OCI-LY7 (cell line): ENCODE measurements at places on chromosomes 5 and 9.

- no peak for DNase-seq
Observed at GRCh38 chr9:16571127-16571802, 299.2 kb downstream of the BNC2 start.

DNA sequence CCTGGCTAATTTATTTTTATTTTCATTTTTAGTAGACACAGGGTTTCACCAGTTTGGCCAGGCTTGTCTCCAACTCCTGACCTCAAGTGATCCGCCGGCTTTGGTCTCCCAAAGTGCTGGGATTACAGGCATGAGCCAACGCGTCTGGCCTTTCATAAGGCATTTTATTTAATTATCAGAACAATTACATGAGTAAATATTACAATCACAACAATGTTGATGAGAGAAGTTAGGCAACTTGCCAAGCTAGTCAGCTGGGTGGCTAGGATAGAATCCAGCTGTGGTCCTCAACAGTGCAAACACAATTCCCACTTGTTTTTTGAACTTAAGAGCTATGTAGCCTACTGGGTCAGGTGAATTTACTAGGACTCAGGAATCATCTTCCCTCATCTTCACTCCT lies 22.0 kb downstream of the C9orf57 start:
- DNase-seq, result no peak

DNA sequence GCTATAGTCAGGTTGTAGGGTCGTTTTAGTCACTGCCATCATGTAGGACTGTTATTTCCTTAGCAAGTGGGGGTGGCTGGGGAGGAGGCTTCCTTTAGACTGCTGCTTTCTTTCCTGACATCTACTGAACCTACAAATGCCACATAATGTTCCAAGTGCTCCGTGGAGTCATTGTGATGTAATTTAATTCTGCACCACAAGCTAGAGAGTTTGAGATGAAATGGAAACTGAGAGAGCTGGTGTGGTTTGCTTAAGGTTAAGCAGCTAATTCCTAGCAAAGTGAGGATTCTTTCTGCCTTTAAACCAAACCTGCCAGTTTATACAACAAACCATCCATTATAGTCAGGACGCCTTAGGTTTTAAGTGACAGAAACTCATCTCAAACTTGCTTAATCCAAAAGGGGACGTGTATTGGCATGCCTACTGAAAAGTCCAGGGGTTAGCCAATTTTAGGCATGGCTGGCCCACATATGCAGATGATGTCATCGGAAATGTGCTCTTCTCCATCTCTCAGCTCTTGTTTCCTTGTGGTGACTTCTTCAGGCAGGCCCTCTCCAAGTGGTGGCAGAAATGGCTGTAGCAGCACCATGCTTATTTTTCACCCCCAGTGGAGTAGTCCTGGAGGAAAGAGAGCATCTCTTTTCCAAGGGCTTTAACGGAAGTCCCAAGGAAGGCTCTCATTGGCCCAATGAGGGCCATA lies 30.5 kb downstream of the ZNF618 start:
- DNase-seq, result no peak

DNA sequence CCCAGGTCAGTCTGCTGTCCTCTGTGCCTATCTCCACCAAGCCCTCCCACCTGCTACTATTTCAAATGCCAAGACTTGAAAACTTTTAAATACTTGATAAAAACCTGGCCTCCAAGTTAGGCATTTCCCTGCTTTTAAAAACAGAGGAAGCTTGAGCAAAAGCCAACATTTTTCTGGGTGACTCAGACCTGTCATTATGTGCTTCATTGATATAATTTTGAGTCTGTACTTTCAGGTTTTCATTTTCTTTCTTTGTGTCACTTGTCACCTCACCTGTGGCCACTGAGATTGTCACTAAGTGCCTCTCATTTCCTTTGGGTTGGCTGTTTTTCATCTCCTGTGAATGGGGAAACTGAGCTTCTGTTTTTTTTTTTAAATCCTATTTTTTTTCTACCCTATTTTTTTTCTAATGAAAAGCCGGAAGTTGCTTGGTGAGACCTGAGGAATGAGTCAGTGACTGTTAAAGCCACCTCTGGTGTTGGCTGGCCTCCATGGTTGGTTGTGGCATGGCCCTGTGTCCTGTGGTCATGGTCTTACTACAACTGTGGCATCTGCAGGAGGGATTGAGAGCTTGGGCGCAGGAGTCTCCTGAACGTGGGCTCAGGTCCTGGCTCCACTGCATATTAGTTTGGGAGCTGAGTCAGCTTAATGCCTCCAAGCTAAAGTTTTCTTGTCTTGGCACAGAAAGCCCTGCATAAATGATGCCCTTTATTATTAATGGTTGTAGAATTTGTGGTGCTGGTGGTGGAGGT lies 56.7 kb downstream of the ARHGAP26 start:
- DNase-seq, result no peak

DNA sequence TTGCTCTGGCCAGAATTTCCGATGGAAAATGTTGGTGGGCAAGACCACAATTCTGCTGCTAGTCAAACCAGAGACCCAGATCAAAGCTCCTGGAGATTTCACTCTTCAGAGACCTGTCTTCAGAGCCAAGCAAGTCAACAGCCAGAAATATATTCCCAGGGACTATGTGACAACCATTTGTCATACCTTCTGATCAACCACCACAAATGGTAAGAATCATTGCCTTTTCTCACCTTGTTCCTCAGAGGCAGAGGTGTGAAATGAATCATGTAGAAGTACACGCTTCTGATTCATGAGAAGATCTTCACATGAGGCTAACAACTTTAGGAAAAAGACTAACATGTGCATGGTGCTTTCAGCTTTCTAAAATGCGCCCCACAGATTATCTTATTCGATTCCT lies 53.5 kb downstream of the SUSD1 start:
- DNase-seq, result no peak

- no peak for DNase-seq
Observed at GRCh38 chr5:169009123-169009522, 291.8 kb downstream of the SLIT3 start.

DNA sequence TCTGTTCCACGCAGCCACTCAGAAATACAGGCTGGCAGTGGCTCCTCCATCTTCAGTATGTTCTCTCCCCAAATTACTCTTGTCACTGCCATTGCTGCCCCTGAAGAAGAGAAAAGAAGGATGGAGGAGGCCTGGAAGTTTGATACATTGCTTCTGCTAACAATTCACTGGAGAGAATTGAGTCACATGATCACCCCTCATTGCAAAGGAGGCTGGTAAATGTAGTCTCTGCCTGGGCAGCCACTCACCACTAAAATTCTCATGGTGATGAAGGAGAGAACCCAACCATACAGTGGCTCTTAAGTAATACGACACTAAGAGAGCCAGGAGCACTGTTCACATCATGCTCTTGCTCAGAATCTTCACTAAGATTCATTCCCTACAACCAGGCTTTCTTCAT lies 112.0 kb downstream of the DOCK8 start:
- no peak for DNase-seq

GRCh38 chr5:169742771-169743296 lies 105.8 kb downstream of the DOCK2 start:
- no peak for DNase-seq

DNA sequence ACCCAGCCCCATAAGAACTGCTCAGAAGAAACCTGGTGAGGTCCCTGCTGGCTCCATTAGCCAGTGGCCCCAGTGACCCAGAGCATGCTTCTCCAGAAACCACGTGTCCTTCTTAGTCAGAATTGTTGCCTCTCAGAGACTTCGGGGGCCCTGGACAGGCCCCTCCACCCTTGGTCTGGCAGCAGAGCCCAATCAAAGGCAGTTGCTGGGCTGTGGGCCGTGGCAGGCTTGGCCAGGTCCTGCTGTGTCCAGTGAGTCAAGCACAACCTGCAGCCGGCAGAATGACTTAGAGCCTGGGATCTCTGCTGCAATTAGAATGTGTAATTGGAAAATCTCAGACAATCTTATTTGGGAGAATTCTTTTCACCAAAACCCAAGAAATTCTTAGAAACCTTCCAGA lies 502.0 kb upstream of the KLF4 start:
- DNase-seq, result no peak

DNA sequence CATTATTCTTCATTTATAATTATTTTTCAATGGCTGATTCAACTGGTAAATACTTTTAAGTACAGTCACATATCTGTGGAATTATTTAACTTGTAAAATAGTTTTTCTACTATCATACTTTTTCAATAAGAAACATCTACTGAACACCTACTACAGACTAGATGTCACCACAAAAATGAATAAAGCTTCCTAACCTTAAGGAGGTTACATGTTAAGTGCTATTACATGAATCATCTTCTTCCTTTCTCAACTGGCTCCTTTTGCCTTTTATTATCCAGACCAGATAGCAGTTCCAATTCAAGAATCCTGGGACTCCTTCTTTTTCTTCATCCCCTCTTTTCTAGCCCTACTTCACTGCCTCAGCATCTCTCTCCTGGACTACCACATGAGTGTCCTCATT lies 4.7 kb downstream of the PGGT1B start:
- DNase-seq, result no peak

DNA sequence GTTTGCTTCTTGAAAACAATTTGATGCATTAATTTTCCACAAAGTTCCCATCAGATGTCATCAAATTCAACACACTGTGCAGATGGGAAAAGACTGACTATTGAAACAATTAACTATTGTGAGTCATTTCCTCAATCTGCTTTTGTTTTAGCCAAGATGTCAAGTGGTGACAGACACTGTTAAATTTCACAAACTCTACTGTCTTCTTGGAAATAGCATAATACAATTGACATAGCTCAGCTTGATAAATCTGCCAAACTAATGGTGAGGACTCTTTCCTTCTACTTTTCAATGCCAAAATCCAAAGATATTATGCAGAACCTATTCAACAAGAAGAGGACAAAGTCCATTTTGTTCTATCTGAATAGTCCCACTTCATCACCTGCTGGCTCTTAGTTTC lies 242.3 kb downstream of the CAAP1 start:
- DNase-seq, result no peak

DNA sequence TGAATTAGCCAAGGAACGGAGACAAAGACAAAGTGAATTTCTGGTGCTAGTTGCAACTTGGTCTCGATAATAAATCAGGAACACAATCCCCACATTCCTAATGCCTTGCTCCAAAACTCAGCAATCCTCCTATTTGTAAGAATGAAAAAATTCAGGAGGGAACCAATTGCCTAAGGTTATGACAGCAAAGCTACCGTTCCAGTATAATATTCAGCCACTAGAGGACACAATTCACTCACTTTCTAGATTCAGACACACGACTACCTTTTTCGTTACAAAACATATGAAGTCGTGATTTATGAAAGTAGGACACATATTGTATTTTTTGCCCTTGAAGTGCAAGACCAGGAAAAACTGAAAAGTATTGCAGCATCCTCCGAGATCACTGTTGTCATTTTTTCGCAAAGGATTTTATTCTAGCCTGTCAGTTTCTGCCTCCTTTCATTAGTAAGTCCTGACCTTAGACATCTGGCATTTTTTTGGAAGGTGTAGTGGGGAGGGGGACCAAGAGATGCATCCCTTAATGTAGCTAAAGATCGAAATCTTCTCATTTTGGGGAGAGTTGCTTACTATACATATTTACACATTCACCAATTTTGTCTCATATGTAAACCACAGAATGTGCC lies 133.1 kb downstream of the DOCK8 start:
- DNase-seq, result peak; percentile 28

GRCh38 chr5:78648359-78649210 lies at the start of gene LHFPL2:
LHFPL2 (minus strand) TSS chr5:78648772; CDS start chr5:78510213, 138,559 bp downstream.
- peak; percentile 75 for DNase-seq

GRCh38 chr9:113609562-113610318 lies 146.2 kb downstream of the RGS3 start:
- DNase-seq, result no peak

GRCh38 chr5:10304932-10305331 lies 2.8 kb downstream of the CMBL start:
- no peak for DNase-seq

DNA sequence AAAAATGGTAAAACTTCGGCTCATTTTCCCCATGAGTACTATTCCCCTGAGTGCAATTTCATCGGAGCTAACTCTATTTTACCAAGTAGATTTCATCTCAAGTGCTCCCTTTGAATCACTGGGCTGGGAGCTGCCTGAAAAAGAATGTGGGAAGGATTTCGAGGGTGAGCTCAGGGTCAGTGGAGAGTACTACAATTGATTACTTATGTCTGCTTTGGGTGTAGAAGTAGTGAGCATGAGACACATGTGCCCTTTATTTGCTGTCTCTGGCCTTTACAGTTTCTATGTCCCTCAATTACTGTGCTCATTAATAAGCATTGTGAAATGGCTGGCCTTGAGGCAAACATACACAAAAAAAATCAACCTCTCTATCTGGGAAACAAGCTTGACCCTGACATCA lies 172.7 kb upstream of the RFX3 start:
- DNase-seq, result no peak

GRCh38 chr5:133220851-133221674 lies 169.2 kb downstream of the HSPA4 start:
- DNase-seq, result no peak

- no peak for DNase-seq
Observed at GRCh38 chr9:89412541-89412940, 85.4 kb downstream of the SEMA4D start.

- DNase-seq, result no peak
Observed at GRCh38 chr9:136110082-136111061, 8.3 kb downstream of the TMEM250 start.

- DNase-seq, result no peak
Observed at GRCh38 chr5:175712681-175713085, 54.8 kb downstream of the HRH2 start.

- DNase-seq, result no peak
Observed at GRCh38 chr9:28317745-28318144, 744.5 kb upstream of the C9orf72 start.

DNA sequence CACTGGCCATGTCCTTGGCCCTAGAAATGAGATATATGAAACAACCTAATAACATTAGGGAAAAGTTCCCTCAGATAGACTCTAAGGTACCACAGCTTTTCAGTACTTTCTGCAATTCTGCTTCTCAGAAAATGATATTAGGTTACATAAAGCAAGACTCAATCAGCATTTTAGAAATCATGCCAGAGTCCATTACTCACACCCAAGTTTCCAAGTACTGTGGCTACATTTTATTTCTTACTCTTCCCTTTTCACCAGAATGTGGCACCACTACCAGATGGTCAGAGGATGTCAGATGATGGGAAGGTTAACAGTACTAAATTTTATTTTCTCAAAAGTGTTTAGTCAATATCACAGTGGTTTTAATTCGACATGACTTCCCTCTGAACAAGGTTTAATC lies 217.2 kb downstream of the MLLT3 start:
- no peak for DNase-seq

DNA sequence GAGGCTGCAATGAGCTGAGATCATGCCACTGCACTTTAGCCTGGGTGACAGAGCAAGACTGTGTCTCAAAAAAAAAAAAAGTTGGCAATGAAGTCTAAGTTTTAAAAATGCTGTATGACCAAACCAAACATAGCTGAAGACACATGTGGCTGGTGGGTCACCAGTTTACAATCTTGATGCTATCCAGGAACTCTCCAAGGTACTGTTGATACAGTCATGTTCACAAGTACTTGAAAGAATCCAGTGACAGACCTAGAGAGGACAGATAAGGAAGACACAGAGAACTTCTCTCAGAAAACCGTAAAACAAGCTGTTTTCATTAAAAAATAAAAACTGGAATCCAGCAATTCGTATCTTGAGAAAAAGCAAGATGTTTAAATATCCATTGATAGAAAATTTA lies 95.7 kb downstream of the ACTBL2 start:
- DNase-seq, result peak; percentile 2
